ENCODE measurements at places on chromosomes 4 and X.

DNA sequence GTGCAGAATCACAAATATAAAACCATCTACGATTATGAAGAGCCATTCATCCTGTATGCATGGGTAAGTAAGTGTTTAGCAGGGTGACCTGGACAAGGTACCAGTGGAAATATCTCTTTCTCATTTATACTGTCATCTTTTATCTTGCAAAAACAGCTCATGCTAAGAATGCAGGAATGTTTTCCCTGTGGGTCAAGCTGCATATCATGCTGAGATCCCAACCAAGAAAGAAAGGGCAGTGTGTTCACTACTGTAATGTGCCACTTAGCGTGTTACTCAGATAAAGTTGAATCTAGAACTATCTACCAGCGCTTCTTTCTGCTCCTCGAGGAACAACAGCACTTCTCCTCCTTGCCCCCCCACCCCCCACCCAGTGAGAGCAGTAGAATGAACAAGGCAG, 212.7 kb upstream of the TBL1X start:
- DNase-seq: no peak

DNA sequence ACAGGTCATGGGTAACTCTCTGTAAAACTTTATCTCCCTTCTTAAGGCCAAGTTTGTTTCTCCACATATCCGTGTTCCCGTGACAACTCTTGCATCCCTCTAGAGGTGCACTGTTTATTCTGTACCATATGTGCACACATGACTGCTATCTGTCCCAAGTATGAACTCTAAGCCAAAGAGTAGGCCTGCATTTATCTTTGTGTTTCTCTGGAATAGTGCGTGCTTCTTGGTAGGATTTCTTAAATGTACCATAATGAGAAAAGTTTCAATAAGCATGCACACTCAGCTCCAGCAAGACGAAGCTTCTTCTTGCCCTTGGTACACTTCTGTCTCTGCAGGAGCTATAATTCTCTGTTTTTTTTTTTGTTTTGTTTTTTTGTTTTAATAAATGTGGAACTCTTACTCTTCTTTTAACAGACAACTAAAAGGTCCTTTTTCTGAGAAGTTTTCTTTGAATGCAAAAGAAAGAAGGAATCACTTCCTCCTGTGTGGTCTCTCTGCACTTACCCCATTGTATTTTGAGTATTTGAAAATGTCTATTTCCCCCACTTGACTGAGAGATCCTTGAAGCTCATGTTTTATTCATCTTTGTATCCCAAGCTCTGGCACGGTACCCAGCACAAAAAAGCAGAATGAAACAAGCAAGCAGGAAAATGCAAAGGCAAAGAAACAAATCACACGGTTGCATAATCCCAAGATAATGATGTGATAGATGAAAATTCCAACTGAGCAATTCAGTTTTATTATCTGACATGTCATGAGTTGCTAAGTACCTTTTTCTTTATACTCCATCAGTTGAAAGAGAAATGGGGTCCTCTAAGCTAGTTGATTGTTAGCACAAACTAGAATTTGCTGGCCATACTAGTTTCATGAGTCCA, 521.9 kb upstream of the BOD1L1 start:
- DNase-seq: no peak

- DNase-seq: no peak
Measured at GRCh38 chrX:3231766-3232165, 114.7 kb downstream of the MXRA5 start.

DNA sequence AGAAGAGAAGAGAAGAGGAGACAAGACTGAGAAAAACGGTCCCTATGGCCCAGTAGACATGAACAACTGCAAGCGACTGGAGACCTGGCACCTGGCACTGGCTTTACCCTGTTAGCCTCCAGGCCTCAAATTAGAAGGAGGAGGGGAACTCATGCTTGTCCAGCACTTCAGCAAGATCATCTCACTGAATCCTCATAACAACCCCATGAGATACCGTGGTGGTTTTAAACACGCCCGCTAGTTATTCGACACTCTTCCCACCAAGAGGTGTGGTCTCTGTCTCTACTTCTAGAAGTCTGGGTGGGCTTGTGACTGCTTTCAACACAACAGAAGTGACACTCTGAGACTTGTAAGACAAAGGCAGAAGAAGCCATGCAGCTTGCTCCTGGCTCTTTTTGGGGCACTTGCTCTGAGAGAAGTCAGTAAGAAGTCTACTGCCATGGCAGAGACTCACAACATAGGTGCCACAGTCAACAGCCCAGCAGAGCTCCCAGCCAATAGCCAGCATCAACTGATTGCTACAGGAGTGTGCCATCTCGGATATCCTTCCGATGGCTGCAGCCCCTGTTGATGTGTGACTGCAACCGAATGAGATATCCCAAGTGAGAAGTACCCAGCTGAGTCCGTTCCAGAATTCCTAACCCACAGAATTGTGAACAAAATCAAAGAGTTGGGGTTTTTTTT, 34.0 kb upstream of the BCOR start:
- DNase-seq: no peak

GRCh38 chrX:25005382-25006185, 10.2 kb downstream of the ARX start:
- DNase-seq: no peak

GRCh38 chr4:147794314-147794680, 62.4 kb downstream of the ARHGAP10 start:
- DNase-seq: no peak

- DNase-seq: no peak
Measured at GRCh38 chr4:98828801-98829200, 100.1 kb downstream of the EIF4E start.

- DNase-seq: no peak
Measured at GRCh38 chrX:120120223-120120622, 4.5 kb upstream of the RHOXF1 start.

GRCh38 chr4:20641976-20642375, 58.3 kb upstream of the PACRGL start:
- DNase-seq: no peak

DNA sequence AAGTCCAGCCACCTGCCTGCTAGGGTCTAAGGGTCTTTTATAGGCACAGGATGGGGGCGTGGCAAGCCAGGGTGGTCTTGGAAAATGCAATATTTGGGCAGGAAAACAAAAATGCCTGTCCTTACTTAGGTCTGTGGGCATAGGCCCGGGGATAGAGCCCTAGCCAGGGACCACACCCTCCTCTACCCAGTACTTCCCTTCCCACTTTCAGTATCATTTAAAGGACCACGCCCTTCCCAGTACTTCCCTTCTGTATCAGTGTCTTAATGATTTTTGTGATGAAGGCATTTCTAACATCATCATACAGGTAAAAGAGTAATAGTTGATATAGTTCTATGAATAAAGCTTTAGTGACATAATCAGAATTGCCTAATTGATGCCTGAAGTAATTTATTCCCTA, 11.4 kb downstream of the BANK1 start:
- DNase-seq: no peak

GRCh38 chr4:140427106-140427918, at the start of gene CLGN:
CLGN (minus strand) TSS chr4:140427648; CDS start chr4:140413078, 14,570 bp downstream.
- peak; percentile 16 for DNase-seq

GRCh38 chrX:40459571-40460158, 121.1 kb upstream of the ATP6AP2 start:
- no peak for DNase-seq

DNA sequence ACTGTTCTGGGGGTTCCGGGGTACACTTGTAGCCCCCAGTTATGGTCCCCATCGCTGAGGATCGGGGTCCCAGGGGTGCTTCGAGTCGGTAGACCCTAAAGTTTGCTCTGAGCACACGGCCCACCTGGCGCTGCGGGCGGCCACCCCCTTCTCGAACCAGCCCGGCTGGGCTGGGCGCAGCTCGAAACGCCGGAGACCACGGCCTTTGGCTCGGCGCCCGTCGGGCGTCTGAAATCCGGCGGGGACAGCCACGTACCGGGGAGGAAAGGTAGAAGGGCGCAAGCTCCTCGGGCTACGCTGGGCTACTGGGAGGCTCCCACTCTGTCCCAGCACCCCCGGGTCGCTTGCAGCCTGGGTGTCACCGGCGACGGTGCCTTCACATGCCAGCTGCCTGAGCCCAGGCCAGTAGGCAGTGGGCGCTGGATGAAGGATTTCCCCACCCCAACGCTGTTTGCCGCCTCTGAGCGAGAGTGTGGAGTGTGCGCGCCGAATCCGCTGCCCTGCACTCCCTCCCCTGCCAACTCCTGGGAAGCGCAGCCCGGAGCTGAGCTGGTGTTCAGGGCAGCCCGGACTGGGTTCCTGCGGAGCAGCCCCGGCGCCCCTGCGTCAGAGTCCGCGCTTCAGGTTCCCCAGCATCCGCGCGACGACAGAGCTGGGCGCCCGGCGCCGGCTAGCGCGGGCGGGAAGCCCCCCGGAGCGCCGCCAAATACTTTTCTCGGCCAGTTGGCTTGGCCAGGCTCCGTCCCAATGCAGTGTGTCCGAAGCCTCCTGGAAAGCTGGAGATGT, 637 bp downstream of the MAMLD1 start:
- no peak for DNase-seq

GRCh38 chr4:128287141-128287870, at the start of gene PGRMC2:
PGRMC2 (minus strand) TSS chr4:128287813; CDS start chr4:128287790, 23 bp downstream.
- DNase-seq: no peak

- DNase-seq: no peak
Measured at GRCh38 chr4:15148199-15148598, 145.9 kb downstream of the CPEB2 start.

Data from GM12864 (cell line).